D341Med (cell line): ENCODE measurements at places on chromosomes 4 and X.

GRCh38 chrX:903116-903515, 272.5 kb downstream of the SHOX start:
- no peak for DNase-seq

GRCh38 chr4:10721616-10722015, 37.0 kb upstream of the CLNK start:
- no peak for DNase-seq

- no peak for DNase-seq
Observed at GRCh38 chrX:30812326-30812725, 76.7 kb downstream of the TAB3 start.

GRCh38 chrX:19372547-19373331, 29.0 kb downstream of the PDHA1 start:
- no peak for DNase-seq

- peak; percentile 29 for DNase-seq
Observed at GRCh38 chr4:187937557-187937956, 58.0 kb upstream of the ZFP42 start.

DNA sequence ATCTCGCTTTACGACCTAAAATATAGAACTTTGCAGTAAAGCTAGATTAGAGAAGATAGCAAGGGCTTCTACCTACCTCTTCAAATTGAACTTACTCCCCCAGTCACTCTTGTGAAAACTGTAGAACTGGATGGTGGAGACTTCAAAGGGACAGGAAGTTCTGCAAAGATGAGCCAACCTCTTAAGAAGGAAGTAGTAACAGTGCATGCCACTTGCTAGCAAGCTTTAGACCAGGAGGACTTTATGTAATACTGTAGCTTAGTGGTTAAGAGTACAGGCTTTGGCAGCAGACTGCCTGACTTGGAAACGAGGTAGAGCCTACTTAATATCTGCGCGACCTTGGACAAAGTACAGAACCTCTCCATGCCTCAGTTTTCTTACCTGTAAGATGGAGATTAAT, 27.5 kb upstream of the VBP1 start:
- no peak for DNase-seq

GRCh38 chr4:174100910-174101309, 182.6 kb downstream of the FBXO8 start:
- DNase-seq = no peak

DNA sequence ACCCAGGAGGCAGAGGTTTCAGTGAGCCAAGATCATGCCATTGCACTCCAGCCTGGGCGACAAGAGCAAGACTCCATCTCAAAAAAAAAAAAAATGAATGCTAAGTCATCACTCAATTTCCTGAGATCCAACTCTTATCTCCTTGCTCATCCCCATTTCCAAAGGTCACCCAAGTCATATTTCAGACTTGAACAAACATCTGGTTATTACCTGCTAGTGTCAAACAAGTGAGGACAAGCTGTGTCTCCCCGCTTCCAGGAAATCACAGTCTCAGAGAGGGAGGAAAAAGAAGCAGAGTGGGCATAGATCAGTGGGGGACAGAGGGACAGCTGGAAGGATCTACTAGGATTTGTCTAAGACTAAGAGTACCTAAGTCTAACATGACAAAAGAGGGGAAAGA, 147.5 kb upstream of the FUNDC1 start:
- DNase-seq = no peak

- no peak for DNase-seq
Observed at GRCh38 chr4:107709916-107710315, 10.1 kb downstream of the PAPSS1 start.

- DNase-seq = no peak
Observed at GRCh38 chr4:76061421-76061820, 13.1 kb upstream of the ART3 start.

DNA sequence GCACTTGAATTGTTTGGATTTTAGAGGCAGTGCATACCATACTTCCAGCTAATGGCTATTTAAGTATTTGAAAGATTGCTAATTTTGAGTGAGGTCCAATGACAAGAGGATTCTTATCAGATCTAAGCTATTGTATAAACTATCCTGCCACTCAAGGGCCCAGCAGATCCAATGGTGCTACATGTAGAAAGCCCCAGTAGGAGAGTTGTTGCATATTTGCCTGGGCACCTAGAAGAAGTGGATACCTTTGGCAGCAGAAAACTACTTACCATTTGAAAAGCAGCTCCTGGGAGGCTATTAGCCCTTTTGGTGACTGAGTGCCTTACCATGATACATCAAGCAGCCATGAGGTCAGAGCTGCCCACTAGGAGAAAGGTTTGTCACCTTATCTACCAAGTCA, 447.3 kb downstream of the C4orf33 start:
- DNase-seq = no peak

- DNase-seq = no peak
Observed at GRCh38 chr4:7736436-7737267, 203.0 kb downstream of the AFAP1 start.

GRCh38 chrX:29043746-29044145, 456.5 kb downstream of the IL1RAPL1 start:
- DNase-seq = no peak

- no peak for DNase-seq
Observed at GRCh38 chrX:55714161-55714560, 3.4 kb upstream of the RRAGB start.

GRCh38 chr4:174457468-174457867, 64.8 kb downstream of the HPGD start:
- DNase-seq = no peak

GRCh38 chr4:80492761-80493160, 157.2 kb downstream of the CFAP299 start:
- DNase-seq = no peak

- DNase-seq = no peak
Observed at GRCh38 chr4:74456056-74456744, 11.3 kb downstream of the AREG start.

DNA sequence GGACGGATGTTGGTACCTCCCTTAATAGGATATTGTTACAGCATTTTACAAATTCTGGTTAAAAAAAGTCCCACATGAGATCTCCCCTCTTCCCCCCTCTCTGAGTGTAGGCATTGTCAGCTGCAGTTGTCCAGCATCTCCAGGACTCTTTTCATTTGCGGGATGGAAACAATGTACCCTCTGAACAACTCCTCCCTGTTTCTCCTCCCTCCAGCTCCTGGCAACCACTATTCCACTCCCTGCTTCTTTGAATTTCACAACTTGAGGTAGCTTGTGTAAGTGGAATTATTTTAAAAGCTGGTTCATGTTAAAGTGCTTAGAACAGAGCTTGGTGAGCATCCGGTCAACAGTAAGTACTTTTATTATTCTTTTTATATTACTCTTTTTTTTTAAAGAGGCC, 69.8 kb downstream of the TBL1X start:
- DNase-seq = no peak

DNA sequence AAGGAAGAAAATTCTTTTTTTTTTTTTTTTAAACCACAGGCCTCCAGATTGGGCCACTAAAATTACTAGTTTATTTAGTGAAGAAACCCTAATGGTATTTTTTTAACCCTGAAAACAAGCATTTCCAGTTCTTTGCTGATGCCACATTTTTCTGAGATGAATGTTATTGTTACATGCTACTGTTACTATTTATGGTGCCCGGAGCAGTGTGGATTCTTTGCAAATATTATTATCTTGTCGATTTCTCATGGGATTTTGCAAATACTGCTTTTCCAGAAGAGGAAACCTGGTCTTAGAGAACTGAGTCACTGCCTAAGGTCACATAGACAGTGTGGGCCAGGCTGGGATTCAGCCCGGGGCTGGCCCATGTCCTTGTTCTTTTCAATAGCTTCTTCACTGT, 8.7 kb upstream of the ALAS2 start:
- DNase-seq = no peak

GRCh38 chr4:8847764-8848163, 23.9 kb downstream of the HMX1 start:
- DNase-seq = no peak

GRCh38 chr4:100359441-100359840, 158.4 kb downstream of the EMCN start:
- DNase-seq = no peak

DNA sequence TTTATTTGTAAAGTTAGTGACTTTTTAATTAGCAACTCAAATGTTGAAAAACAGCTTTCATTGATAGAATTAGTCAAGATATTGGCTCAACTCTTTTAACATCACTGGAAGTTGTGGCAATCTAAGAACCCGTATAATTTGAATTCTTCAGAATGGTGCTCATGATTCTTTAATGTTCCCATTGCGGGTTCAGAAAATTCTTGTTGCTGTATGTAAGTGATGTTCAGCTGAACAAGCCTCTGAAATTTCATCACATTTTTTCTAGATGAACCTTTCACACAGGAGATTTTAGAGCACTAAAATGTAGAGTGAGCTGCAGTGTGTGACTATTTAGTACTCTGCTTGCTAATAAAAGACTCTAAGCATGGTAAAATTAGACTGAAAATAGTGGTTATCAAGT, 1317.7 kb downstream of the FSTL5 start:
- DNase-seq = no peak

- DNase-seq = no peak
Observed at GRCh38 chr4:157423526-157424020, 203.0 kb downstream of the GRIA2 start.

- DNase-seq = no peak
Observed at GRCh38 chrX:56226980-56227379, 5.2 kb upstream of the KLF8 start.

GRCh38 chr4:26171941-26172340, 148.9 kb upstream of the RBPJ start:
- no peak for DNase-seq

- DNase-seq = no peak
Observed at GRCh38 chrX:39000802-39001201, 199.5 kb downstream of the MID1IP1 start.

DNA sequence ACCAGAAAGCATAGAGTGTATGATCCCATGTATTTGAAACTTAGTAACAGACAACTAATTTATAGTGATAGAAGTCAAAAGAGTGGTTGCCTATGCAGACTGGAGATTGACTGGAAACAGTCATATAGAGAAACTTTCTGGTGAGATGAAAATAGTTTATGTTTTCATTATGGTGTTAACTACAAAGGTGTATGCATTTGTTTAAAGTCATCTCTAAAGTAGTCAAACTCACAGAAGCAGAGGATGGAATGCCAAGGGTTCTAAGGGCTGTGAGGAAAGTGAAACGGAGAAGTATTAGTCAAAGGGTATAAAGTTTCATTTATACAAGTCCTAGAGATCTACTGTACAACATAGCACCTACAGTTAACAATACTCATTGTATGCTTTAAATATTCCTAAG, 45.8 kb downstream of the ENOX2 start:
- DNase-seq = no peak

GRCh38 chrX:24426340-24426913, 38.7 kb upstream of the PDK3 start:
- DNase-seq = no peak

GRCh38 chr4:20394512-20394911, 142.8 kb downstream of the SLIT2 start:
- no peak for DNase-seq

DNA sequence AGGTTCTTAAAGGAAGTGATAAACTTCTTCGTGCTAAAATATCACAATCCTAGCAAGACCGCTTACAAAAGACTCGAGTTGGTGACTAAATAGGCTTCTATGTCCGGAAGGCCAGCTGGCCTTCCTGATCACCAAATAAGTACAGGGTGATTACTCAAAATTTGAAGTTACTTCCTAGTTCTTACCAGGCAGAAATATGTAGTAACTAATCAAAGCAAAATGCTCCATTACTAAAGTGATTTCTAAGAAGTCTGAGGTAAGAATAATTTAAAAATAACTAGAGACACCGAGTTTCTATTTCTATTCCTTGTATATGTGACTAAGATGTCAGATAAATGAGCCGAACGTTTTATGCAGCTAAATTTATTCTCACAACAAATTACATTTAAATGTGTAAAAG, 62.2 kb downstream of the NSUN7 start:
- no peak for DNase-seq

GRCh38 chr4:63814171-63814964, 594.9 kb downstream of the TECRL start:
- DNase-seq = no peak

DNA sequence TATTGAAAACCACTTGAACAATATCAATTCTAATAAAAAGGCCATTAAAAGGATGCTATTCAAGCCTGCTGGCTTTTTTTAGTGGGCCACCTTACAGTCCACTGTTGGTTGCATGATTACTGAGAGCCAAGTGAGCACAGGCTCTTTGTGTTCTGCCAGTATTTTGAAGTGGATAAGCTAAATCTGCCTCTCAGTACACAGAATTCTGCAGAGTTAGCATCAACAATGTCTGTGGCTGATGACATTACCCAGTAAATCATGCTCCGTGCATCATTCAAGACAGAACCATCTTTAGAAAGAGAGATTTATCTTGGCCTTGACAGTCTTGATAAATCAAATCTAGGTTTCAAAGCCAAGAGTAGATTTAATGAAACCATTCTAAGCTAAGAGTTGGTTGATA, 119.0 kb upstream of the GNPDA2 start:
- no peak for DNase-seq

GRCh38 chr4:104066533-104066932, 346.7 kb upstream of the TACR3 start:
- no peak for DNase-seq

- no peak for DNase-seq
Observed at GRCh38 chr4:76216524-76216923, 2.9 kb upstream of the SCARB2 start.

GRCh38 chr4:146943691-146944375, 1.8 kb downstream of the TTC29 start:
- DNase-seq = no peak

- no peak for DNase-seq
Observed at GRCh38 chr4:184575306-184575705, 73.9 kb downstream of the CASP3 start.

- no peak for DNase-seq
Observed at GRCh38 chr4:110365761-110366160, 110.2 kb upstream of the ENPEP start.

DNA sequence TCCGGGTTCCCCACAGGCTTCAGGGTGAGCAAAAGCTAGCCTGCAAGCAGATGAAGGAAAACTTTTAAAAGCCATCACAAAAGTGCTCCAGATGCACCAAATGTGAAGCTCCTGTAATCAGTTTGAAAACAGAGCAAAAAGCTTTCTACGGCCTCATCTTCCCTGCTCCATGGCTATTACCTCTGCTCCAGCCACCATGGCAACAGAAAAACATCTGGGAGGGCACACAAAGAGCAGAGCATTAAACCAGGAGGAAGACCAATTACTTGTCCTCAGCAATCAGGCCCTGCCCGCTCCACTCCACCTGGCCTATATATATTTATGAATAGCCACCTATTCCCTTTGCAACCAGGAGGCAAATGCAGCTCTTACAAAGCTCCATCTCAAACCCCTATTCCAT, 33.6 kb downstream of the TMEM154 start:
- DNase-seq = no peak
